ENCODE measurements at places on chromosomes 7 and 10.

DNA sequence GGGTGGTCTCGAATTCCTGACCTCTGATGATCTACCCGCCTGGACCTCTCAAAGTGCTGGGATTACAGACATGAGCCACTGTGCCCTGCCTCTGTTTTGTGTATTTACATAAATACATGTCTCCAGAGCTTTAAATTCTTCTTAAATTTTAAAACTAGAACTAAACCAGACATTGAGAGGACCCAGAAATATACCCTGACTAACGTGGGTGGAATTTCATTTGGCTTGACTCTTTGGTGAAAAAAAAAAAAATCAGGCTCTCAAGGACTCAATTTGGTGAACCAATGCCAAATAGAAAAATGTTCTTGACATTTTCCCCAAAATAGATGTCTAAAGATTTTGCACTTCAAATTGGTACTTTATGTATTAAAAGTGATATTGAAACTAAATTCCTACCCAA is 16.6 kb upstream of the FAS start:
- DNase-seq: no peak

GRCh38 chr10:76887223-76888010 is 750.2 kb downstream of the KCNMA1 start:
- DNase-seq: no peak

- DNase-seq: no peak
Observed at GRCh38 chr7:45160417-45160881, 2.9 kb downstream of the RAMP3 start.

- DNase-seq: no peak
Observed at GRCh38 chr7:102991077-102991539, 78.3 kb downstream of the LRRC17 start.
